NCI-H460 (cell line): ENCODE measurements at places on chromosomes 5 and 9.

DNA sequence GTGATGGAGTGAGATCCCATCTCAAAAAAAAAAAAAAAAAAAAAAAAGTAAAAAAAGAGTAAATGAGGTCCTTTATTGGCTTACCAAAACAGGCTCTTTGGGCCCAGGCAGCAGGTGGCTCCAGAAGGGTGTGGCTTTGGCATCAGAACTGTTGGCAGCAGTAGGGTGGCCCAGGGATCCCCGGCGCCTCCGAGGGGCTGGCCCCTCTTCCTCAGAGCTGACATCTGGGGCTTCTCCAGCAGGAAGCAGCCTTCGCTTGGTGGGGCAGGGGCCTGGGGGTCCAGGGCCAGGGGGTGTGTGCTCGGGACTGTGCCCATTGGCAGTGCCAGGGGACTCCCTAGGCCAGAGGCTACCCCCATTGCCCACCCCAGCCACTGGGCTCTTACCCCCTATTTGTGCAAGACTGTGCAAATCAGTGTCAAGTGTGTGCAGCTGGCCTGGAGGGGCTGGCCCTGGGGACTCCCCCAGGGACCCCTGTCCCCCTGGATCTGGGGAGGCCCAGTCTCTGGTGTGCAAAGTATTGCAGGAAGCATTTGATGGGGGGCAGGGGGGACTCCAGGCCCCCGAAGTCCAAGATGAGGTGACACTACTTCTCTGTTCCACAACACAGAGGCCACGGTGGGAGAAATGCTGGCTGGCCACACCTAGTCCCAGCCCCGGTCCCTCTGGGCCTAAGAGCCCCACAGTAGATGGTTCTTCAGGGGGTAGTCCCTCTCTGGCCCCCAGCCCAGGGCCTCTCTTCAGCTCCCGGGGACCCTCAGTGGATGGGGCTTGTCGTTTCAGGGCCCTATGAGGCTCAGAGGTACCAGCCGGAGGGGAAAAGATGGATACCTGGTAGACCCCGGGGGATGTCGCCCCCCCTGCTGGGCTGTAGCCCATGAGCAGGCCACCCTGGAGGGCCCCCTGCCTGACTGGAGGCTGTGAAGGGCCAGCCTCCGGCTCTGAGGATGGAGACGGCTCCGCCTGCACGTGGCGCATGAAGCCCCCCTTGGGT is 4.7 kb upstream of the STOML2 start:
- DNase-seq: no peak

GRCh38 chr9:76680716-76681425 is 83.4 kb upstream of the PCA3 start:
- DNase-seq: no peak

DNA sequence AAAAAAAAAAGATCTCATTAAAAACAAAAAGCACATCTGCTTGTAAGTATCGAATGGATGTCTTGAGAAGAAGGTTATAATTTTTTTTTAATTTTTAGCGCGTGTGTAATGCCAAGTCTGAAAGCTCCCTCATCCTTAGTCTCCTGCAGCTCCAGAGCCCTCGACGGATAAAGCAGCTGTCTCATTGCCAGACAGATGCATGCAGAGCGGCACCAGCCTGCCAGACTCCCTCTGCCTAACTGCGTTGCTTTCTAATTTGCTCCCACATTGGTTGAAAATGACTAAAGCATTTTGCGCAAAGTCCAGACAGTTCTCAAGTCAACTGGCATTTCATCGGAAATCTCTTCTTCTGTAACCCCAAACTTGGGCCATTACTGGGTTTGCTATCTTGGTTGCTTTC is 29.4 kb downstream of the OLFM1 start:
- no peak for DNase-seq

DNA sequence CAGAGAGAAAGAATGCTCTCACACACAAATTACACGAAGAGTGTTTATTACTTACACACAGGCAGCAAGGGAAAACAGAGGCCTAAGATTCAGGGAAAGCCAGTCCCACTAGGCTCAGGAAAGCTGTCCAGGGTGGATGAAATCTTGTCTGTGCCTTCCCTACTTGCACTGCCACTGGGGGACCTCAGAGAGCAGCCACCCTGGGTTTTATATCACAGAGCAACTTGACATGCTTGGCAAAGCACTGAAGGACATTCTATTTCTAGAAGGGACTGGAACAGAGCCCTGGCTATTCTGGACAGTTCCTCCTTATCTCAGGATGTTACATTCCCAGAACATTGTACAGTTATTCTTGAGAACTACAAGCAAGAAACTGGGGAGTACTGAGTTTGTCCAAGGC is 7.5 kb upstream of the PRSS3 start:
- DNase-seq: no peak

GRCh38 chr9:134420281-134420845 is 94.1 kb downstream of the RXRA start:
- no peak for DNase-seq

GRCh38 chr9:94801234-94801633 is 74.7 kb downstream of the AOPEP start:
- DNase-seq: no peak

GRCh38 chr9:80839821-80840675 is 849.3 kb downstream of the TLE1 start:
- no peak for DNase-seq

DNA sequence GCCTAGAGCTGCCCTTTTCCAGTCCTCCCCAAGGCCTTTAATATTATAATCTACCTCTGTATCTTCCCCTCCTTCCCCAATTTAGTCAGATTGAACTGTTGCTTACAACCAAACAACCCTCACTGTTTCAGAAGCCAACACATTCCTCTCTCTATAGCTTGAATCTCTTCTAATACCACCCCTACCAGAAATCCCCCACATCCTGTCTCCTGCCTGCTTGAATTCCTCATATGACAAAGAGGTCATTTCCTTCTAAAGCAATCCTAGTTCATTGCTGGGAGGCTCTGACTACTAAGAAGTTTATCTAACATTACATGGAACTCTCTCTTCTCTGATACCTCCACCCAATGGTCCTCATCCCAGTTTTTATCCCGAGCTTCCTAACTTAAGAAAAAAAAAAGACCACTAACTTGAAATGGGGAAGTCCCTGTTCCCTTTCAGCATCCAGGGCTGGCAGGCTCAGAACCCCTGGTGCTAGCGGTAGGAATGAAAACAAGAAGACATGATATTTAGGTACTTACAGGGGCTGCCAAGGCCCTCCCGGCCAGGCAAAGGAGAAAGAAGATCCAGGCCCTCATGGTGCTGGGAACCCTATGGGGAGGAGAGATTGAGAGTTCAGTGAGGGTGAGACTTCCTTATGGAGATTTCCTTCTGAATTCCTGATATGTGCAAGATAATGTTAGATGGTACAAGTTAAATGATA is 11.0 kb downstream of the SPARC start:
- no peak for DNase-seq

DNA sequence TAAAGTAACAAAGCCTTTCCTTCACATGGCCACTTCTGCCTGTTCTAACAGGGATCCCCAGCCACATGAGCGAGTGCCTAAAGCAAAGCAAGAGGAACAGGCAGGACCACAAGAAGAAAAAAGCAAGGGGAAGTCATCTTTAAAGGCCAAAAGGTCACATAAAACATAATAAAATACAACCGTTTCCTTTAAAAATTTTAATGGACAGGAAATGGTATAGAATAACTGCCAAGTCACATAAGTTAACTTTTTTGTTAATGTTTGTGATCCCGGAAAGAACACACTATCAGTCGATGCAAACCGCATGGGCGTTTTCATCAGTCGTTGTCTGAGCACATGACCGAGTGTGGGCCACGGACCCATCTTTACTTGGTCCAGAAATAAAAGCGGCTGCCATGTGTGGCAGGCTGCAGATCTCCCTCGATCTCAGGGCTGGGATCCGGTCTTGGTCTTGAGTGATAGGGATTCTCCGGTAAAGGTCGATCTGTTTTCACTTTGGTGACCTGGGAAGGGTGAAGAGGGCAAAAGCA is 15.6 kb downstream of the NDUFA8 start:
- no peak for DNase-seq

DNA sequence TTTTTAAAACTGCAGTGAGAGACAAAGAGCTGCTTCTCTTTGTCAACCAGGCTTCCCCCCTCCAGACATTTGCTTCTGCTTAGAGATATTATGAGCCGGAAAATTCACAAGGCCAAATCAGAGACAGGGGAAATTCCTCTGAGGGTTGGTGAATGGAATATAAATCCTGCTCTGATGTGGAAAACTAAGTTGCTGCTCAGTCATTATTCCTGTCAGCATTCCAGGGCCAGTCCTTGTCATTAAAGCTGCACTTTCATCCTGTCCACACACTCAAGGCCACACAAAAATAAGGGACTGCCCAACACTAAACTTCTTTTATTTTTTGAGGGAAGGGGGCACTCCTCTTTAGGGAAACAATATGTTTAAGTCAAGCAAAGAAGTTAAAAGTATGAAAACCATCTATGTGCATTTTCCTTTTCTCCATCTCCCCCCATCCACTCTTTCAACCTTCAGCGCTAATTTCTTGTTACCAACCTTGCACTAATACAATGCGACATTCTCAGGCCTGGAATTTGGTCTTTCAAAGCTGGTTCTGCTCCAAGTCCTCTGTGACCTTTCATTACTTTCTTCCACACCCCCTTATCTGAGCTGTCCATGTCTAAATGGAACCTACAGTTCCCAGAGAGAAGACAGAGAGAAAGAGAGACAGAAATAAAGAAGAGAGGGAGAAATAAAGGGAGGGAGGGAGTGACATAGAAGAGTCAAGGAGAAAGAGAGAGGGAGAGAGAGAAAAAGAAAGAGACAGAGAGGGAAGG is 118.9 kb upstream of the S1PR3 start:
- DNase-seq: no peak

DNA sequence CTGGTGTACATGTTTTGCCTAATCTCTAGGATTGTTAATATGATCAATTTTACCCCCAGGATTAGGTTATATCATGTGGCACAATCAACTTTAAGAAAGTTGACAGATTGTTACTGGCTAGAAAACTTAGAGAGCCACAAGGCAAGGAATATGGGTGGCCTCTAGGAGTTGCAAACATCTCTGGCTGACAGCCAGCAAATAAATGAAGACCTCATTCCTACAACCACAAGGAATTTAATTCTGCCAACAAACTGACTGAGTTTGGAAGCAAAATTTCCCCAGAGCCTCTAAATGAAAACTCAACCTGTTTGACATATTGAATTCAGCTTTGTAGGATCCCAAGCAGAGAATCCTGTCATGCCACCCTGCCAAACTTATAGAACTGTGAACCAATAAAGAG is 196.4 kb upstream of the PTGER4 start:
- DNase-seq: no peak

DNA sequence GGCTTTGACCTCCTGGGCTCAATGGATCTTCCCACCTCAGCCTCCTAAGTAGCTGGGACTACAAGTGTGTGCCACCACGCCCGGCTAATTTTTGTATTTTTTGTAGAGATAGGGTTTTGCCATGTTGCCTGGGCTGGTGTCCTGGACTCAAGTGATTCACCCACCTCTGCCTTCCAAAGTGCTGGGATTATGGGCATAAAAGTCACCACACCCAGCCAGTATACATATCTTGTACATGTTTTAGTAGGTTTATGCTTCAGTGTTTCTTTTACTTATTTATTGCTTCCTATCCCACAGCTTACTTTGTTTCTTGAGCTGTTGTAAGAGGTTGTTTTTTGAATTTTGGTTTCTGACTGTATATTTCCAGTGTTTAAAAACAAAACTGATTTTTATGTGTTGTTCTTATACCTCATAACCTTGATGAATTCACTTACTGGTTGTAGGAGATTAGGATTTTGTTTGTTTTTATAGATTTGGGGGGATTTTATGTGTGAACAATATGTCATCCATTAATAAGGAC is 12.9 kb downstream of the FBXW5 start:
- no peak for DNase-seq

DNA sequence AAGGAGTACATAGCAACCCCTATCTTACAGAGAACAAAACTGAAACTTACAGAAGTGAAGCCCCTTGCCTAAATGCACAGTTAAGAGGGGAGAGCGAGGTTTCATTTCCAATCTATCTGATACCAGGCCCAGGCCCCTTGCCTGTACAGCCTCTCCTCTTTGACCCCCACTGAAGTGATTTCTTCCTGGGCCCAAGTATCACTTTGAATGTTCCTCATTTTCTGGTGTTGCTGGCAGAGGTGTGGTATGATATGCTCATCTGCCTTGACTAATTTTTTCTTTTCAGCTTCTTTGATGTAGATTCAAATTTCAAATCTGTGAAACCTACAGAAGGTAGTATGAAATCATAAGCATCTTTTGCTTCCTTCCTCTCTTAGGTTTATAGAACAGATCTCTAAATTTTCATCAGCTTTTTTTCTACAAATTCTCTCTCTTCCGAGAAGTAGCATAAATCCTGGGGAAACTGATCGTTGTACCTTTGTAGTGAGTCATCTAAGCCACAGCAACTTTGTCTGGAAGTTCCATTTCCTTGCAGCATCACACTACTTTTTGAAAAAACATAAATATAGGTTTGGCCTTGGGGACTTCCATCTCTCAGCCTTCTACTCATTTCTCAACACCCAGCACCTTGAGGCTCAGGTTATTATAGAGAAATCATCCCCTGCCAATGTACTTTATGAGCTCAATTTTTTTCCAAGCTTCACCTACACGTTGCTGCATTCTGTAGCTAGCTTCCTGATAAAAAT is 402.4 kb upstream of the PTGER4 start:
- DNase-seq: no peak

- no peak for DNase-seq
These were observed 70.2 kb upstream of the ELL2 start for GRCh38 chr5:96031811-96032261.

DNA sequence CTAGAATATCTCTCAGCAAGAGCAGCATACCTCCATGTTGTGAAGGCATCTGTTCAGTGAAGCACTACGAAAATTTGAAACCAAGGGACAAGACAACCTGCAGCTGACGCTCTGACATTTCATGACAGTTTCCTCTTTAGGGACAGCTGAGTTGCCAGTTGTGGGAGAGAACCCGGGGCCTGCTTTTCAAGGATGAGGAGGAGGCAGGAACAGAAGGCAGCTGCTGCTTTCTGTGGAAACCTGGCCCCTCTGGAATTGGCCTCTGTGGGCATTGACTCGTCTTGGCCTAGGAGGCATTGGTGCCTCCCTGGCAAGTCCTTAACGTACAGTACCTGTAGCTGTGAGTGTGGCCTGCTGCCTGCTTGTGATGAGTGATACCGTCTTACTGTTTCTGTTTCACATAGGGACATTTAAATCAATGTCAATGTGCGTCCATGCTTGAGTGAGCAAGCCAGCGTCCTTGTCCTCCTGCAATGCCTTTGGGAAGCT is 21.6 kb downstream of the SLC46A2 start:
- no peak for DNase-seq

DNA sequence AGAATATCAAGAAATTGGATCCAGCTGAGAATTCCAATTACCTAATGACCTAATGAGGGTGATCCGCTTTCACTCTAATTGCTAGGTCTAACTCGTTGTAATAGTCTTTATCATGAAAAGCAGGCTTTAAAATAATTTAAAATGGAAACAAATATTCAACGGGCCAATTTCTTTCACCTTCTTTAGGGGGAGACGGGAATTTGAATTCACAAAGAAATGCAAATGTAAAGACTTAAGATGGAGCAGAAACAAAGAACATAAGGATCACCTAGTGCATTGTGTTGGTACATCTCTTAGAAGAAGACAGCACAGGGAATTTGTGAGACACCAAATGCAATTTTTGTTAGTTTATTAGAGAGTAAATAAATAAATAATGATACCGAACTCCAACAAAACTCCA is 1.5 kb upstream of the KCNN2 start:
- DNase-seq: no peak
